Activated T-helper 2 cell treated with anti-CD3 and anti-CD28 coated beads, Interferon-gamma antibody, Interleukin-2, Interleukin-4, amounts not matched to agents 10 μg/mL and 5 μg/mL and 100 μg/mL, durations not matched to agents 14 hours and 24 hours and 36 hours (primary cell): ENCODE measurements at places on chromosomes 11 and 22. TPM values are rescaled to one million over a fixed set of nuclear protein-coding genes. Genes with fewer than 3 reads are reported as not detected.

GRCh38 chr11:79538775-79539174 is 97.9 kb upstream of the TENM4 start:
- no peak overlapping the region for H3K27ac ChIP-seq
- no peak for DNase-seq
- no peak overlapping the region for H3K4me3 ChIP-seq
- H3K4me1 ChIP-seq = no peaks in the 10 kb centered on the region
- H3K27me3 ChIP-seq = no peaks in the 10 kb centered on the region
- no peaks in the 10 kb centered on the region for H3K36me3 ChIP-seq

DNA sequence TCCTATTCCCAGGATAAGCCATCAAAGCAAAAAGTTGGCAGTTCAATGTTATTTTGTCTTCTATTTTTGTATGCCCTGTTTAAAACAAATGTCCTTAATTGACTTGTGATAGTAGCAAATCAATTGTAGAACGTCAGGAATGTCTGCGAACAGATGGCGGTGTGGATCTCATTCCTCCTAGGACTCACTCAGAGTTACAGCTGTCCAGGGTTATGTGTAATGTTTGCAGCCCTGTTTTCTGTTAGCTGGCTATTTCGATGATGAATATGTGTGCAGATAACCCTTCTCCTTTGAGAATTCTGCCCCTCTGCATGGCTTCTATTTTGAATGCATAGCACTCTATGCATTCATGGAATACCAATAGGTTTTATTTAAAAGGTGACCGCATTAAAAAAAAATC is 1248.0 kb upstream of the CNTN5 start:
- no peak overlapping the region for H3K27ac ChIP-seq
- no peaks in the 10 kb centered on the region for H3K4me1 ChIP-seq
- H3K4me3 ChIP-seq = no peak overlapping the region
- H3K27me3 ChIP-seq = no peaks in the 10 kb centered on the region
- H3K36me3 ChIP-seq = no peaks in the 10 kb centered on the region

- peaks cover 6% of the 10 kb centered on the region for H3K36me3 ChIP-seq
- no peak for DNase-seq
- peak overlapping the region; percentile 89 for H3K27ac ChIP-seq
- H3K27me3 ChIP-seq = no peaks in the 10 kb centered on the region
Observed at GRCh38 chr11:94877443-94878200, 95.7 kb downstream of the CWC15 start.

Gene TSGA10IP
- total RNA-seq = not detected in 2 replicates

DNA sequence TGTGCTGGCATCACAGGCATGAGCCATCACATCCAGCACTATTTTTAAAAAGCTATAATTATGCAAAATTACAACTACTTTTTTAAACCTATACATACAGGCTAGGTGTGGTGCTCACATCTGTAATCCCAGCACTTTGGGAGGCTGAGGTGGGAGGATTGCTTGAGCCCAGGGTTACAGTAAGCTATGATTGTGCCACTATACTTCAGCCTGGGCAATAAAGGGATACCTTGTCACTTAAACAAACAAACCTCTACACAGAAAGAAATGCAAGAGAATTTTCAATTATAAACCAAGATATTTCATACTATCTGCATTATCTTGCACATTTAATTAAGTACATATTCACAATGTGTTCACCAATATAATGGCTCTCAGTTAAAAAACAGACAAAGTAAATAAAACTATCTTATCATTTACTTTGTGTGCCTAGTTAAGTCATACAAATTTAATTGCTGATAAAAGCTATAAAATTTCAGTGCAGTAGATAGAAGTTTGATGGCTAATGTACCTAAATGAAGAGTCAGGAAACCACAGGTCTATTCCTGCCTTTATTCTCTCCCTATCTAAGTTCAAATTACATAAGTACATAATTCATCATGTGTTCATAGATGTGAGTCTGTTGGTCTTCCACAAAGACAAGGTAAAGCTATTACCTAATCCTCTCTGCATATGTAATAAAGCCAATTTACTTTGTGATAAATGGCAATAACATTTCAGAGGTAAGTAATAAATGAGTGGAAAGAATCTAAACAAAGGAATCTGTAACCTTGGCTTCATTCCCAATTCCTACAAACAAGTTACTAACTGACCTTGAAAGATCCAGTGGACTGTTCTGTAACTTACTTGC is 9.0 kb upstream of the RDX start:
- H3K27me3 ChIP-seq = peaks cover 3% of the 10 kb centered on the region
- H3K4me3 ChIP-seq = no peak overlapping the region
- H3K4me1 ChIP-seq = peaks cover 2% of the 10 kb centered on the region

GRCh38 chr11:40302669-40303068 is 1156.8 kb downstream of the LRRC4C start:
- H3K4me1 ChIP-seq = no peaks in the 10 kb centered on the region
- H3K27me3 ChIP-seq = no peaks in the 10 kb centered on the region
- DNase-seq = no peak
- H3K4me3 ChIP-seq = no peak overlapping the region

DNA sequence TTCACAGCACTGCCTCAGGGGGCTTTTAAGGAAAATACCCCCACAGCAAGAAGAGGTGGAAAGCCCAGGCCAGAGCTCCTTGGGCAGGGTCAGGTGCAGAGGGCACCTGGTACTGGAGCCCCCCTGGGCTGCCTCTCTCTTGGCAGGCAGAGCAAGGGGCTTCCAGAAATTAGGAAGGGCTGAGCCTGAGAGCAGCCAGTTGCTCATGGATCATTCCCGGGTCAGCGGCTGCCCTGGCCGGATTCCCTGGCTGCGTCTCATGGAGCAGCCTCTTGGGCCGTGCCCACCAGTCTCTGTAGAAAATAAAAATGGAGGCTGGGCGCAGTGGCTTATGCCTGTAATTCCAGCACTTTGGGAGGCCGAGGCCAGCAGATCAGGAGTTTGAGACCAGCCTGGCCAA is 10.3 kb upstream of the OMP start:
- H3K4me1 ChIP-seq = peaks cover 6% of the 10 kb centered on the region
- no peaks in the 10 kb centered on the region for H3K36me3 ChIP-seq
- no peak for DNase-seq
- H3K4me3 ChIP-seq = no peak overlapping the region
